ENCODE measurements at places on chromosomes 1 and 21.

DNA sequence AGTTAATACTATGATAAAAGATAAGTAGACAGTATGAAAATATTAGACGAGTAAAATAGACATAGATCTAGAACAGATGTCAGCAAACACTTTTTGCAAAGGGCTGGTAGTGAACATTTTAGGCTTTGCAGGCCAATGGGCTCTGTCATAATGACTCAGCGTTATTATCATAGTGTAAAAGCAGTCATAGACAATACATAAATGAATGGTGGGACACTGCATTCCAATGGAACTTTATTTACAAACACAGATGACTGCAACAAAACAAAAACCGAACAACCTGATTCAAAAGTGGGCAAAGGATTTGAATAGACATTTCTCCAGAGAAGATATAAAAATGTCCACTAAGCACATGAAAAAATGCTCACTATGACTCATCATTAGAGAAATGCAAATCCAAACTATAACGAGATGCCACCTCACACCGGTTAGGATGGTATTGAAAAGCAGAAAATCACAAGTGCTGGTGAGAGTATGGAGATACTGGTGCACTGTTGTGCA, 7.3 kb downstream of the GSTM5 start:
- DNase-seq, result peak; percentile 52

DNA sequence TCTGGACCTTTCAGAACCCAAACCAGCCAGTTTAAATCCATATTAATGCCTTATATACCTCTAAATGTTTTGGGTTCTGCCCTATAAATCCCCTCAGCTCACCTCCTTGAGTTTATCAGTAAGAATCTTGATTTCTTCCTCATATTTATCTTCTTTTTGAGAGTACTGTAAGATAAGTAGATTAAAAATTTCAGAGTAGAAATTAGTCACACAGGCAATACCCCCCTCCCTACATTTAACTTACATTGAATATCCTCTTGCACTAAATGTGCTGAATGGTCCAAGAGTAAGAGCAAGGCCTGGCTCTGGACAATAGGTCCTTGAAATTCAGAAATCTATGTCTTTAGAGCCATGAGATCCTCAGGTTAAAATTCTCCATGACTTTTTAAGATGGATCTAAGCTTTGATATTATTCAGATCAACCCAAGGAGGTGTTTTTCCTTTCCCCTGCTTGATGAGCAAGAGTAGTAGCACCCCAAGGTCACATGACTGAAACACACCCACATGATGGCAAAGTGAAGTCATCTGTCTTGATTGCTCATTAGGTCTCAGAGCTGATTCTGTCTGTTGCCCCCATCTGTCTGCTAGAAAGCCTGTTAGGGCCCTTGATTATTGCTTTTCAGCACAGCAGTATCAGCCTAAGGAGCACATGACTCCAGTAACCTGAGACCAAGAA, 15.8 kb upstream of the NUP210L start:
- peak; percentile 42 for DNase-seq

GRCh38 chr1:116436611-116436970, 63.5 kb downstream of the ATP1A1 start:
- no peak for DNase-seq

DNA sequence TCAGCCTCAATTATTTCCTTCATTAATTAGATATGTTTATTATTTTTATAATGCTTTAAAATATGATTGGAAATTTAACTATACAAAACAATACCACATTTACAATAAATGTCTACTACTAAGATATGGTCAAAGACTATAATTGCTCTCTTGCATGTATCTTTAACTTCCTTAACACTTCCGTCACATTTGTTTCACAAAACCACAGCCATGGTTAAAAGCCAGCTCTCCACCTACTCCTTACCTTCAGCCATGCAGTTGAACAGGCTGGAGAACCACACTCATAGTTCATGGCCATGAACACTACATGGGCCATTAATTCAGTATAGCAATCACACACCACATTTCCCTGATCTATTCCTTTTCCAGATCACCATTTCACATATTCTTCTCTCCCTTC, 72.2 kb downstream of the NME7 start:
- DNase-seq, result no peak

GRCh38 chr1:10910681-10911489, 101.6 kb upstream of the TARDBP start:
- DNase-seq, result no peak

- DNase-seq, result no peak
These were observed 986 bp upstream of the RNF186 start for GRCh38 chr1:19815801-19816736.

- DNase-seq, result no peak
These were observed 569 bp downstream of the KHDC4 start for GRCh38 chr1:155933591-155934096.

- DNase-seq, result no peak
These were observed 1.4 kb upstream of the TRAF5 start for GRCh38 chr1:211324992-211325775.

- no peak for DNase-seq
These were observed 22.2 kb downstream of the FMOD start for GRCh38 chr1:203328714-203329122.

DNA sequence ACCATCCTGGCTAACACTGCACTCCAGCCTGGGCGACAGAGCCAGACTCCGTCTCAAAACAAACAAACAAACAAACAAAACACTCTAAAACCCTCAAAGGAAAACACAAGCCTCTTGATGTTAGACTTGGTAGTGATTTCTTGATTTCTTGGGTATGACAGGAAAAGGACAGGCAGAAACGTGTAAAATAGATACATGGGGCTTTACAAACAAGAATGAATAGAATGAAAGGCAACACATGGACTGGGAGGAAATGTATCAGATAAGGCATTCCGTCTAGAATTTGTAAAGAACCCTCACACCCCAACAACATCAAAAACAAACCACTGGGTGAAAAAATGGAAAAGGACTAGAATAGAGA, 7.8 kb upstream of the PRXL2B start:
- no peak for DNase-seq

GRCh38 chr1:180387413-180387812, 115.0 kb downstream of the ACBD6 start:
- no peak for DNase-seq

- DNase-seq, result peak; percentile 61
These were observed 143.3 kb downstream of the PLXNA2 start for GRCh38 chr1:208100906-208101305.

- peak; percentile 21 for DNase-seq
These were observed 236.3 kb downstream of the FOXD2 start for GRCh38 chr1:47674189-47674588.

GRCh38 chr1:64505944-64506655, 36.2 kb downstream of the CACHD1 start:
- peak; percentile 49 for DNase-seq

- peak; percentile 52 for DNase-seq
These were observed 127.2 kb upstream of the GREM2 start for GRCh38 chr1:240739139-240739538.

DNA sequence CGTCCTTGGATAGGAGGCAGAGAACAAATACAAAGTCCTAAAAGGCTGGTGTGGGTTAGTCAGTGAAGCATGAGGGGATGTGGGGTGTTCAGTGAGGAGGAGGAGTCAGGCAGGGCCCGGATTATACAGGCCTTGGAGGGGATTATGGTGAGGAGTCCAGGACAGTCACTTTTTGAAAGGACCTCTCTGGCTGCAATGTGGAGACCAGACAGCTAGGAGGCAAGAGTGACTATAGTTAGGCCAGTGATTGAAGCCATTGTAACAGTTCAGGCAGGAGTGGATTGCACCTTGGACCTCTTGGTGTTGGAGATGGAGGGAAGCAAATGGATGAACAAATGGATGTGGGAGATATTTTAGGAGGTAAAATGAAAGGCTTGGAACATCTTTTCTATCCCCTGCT, 115.8 kb downstream of the C1orf94 start:
- DNase-seq, result no peak

DNA sequence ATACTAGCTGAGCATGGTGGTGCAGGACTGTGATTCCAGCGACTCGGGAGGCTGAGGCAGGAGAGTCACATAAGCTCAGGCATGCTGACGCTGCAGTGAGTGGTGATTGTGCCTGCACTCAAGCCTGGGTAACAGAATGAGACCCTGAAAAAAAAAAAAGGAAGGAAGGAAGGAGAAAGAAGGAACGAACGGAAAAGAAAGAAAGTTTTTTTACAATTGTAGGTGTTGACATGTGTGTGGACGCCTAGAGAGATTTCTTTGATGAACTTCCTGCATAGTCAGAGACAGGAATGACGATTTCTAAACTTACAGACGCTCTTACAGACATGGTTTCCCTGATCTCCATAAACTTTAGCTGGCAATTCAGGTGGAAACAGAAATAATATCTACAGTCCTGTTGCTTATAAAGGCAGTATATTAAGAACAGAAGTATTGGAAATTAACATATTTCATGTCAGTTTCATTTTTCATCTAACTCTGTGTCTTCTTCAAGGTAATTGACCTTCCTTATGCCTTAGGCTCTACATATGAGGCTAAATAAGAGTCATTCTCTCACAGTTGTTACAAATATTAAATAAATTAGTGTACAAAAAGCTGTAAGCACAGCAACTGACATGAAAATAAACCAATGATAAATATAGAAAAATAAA, 4.1 kb downstream of the SAMSN1 start:
- no peak for DNase-seq

DNA sequence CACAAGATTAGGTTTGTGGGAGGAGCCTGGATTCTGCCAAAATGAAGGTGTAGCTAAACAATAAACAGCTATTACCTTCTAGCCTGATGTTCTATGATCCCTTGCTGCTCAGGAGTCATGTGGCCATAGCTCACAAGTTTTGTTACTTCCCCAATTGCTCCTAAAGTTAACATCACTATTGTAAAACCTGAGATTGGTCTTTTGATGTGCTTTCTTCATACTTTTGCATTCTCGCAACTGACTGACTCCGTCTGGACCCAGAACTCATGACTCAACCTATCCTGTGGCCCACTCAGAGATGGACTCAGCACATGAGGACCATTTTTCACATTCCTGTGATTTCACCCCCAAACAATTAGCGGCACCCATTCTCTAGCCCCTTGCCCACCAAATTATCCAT, 69.1 kb downstream of the PTGS2 start:
- no peak for DNase-seq

GRCh38 chr21:46089285-46089684, 8.6 kb upstream of the COL6A2 start:
- peak; percentile 36 for DNase-seq

DNA sequence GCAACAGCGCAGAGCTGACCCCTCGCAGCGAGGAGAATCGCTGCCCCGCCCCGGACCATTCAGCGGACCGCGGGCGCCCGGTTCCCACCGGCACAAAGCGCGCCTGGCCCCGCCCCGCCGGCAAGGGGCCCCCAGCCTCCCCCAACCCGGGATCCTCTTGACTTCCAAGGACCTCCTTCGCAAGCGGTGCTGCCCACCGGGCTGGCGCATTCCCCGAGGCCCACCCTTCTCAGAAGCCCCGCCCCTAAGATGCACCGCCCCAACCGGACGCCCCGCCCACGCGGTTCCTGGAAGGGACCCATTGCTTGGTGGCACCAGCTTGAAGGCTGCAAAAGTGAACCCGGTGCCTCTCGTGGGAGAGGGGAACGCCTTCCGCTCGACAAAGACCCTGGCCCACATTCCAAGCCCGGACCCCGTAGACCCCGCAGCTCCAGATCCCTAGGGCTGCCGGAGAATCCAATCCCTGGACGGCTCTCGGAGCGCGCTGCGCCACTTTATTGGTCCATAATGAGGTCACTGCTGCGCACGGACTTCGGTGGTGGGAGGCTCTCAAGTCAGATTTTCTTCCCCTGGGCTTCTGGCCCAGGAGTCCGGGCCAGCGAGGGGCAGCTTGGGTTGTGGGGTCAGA, 2.0 kb downstream of the HES3 start:
- DNase-seq, result peak; percentile 47

DNA sequence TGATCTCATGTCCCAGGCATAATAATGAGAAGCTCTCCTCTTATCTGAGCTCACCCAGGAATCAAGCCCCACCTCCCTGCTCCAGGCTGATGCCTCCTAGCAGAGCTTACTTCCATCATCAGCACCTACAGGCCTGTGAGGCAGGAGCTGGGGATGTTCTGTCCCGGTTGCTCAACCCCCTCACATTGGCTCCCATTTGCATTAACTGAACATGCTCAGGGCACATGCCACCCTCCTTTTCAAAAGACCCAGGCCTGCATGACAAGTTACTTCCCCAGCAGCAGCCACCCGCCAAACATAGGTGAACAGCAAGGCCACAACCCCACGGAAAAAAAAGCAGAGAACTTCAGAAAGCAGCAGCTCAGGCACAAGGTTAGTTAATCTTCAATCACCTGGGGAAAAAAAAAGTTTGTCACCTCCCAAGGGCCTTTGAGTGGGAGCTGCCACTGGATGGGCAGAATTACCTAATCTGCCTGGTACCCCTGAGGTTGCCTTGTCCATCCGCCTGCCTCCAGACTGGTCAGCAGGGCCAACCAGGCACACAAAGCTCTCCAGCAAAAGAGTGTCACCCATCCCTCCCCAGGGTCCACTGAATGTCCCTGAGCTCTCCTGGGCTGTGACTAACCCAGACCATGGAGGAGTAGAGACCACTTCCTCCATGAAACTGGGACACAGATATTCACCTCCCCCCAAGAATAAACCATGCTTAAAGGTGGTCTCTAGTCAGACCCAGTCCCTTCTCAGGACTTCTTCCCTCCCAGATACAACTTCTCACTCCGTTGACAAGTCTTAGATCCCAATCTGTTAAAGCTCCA, 4.4 kb downstream of the KCNN3 start:
- DNase-seq, result no peak

DNA sequence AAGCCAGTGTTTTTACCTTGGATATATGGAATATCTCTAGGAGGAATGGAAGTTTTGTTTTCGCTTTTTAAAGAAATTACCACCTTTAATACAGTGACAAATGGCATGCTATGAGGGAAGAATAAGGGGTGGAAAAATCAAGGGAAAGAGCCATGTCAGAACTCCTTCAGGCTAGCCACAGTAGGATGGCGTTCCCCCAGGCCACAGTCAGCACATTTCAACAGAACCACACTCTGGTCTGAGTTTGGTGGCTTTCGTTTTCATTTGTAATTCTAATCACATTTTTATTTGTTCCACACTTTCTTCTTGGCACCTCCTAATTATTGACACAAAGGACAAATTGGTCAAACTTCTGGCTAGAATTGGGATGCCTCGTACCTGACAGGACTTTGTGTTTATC, 60.3 kb upstream of the RCOR3 start:
- DNase-seq, result no peak

DNA sequence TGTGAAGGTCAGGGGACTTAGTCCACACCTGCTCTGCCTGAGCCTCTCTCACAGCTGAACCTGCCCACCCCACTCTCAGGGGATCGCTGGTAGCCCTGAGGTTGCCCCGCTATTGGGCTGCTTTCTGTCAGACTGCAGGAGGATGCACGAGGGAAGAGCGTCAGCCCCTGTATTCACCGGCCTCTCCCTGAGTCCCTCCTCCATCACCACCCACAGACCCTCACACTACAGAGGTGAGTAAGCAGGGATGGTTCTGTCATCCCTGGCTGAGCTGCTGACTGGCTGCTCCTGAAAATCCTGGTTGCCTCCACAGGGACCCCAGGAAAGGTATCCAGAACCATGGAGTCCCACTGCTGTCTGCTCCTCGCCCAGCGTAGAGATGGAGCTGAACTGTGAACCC, 118.7 kb downstream of the SYT2 start:
- no peak for DNase-seq

Data from iris pigment epithelial cell (primary cell).